Uterine smooth muscle cell (primary cell): ENCODE measurements at places on chromosomes 6 and 20. TPM values are rescaled to one million over a fixed set of nuclear protein-coding genes. Genes with fewer than 3 reads are reported as not detected.

ACSS1 gene
- 5.5 and 6.6 TPM in 2 replicates for total RNA-seq

CABLES2 gene
- total RNA-seq: 1.5 and 2.8 TPM in 2 replicates

C20orf96 gene
- total RNA-seq: 3.1 and 4.4 TPM in 2 replicates

MRPL14 gene
- 67.4 and 97.3 TPM in 2 replicates for total RNA-seq

NECAB3 gene
- 27.7 and 29.9 TPM in 2 replicates for total RNA-seq

SCUBE3 gene
- 21.1 and 58.5 TPM in 2 replicates for total RNA-seq

VGLL2 gene
- not detected in 2 replicates for total RNA-seq

MYLK2 gene
- total RNA-seq: 0.12 and 0.44 TPM in 2 replicates

PAK5 gene
- total RNA-seq: not detected in 2 replicates

PCK1 gene
- not detected in 2 replicates for total RNA-seq

APOM gene
- total RNA-seq: 0.89 and 1.2 TPM in 2 replicates

C6orf89 gene
- total RNA-seq: 37.5 and 47.1 TPM in 2 replicates

BMP7 gene
- not detected in 2 replicates for total RNA-seq

ETV7 gene
- 0.12 and 0.22 TPM in 2 replicates for total RNA-seq

FLRT3 gene
- 3.8 and 5.6 TPM in 2 replicates for total RNA-seq

HLA-DPA1 gene
- total RNA-seq: 0.55 and 4.0 TPM in 2 replicates

KCNK15 gene
- 0.22 and 1.6 TPM in 2 replicates for total RNA-seq

MPIG6B gene
- total RNA-seq: not detected in 2 replicates
